ENCODE measurements at places on chromosomes 7 and 10. TPM values are rescaled to one million over a fixed set of nuclear protein-coding genes. Genes with fewer than 3 reads are reported as not detected.

Gene ZNF92
- polyA plus RNA-seq = 17.1 TPM

Gene H2BK1
- polyA plus RNA-seq = not detected

Gene MBL2
- polyA plus RNA-seq = not detected

Gene TAS2R39
- polyA plus RNA-seq = not detected

Gene HTRA1
- polyA plus RNA-seq = 0.21 TPM

Gene SP8
- polyA plus RNA-seq = not detected

Gene TDRD1
- polyA plus RNA-seq = 0.05 TPM

Gene EN2
- not detected for polyA plus RNA-seq

Gene TAS2R41
- polyA plus RNA-seq = not detected

Gene UPK3B
- polyA plus RNA-seq = not detected

Gene SPOCK2
- polyA plus RNA-seq = 260 TPM

Gene CALCR
- polyA plus RNA-seq = not detected

Gene SEMA3D
- not detected for polyA plus RNA-seq

Gene IKZF5
- polyA plus RNA-seq = 11.0 TPM

Gene GSTO1
- 154 TPM for polyA plus RNA-seq

Gene PAPSS2
- polyA plus RNA-seq = 0.20 TPM
